ENCODE measurements at places on chromosomes 12 and 14.

DNA sequence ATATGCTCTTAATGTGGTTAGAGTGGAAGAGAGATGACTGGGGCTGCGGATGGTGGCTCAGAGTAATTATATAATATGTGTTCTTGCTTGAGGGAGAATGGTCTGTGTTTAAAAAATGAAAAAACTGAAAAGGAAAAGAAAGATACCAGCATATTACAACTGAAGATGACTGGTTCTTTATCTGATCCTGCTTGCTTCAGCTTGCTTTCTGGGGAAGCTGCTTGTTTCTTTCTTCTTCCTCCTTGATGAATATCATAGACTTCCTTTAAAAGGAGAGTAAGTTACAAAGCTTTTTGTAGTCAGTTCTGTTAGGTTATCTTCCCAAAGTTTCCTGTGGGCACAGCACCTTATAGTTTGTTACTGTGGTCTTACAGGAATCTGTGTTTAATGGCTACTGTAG, 210.9 kb downstream of the ERC1 start:
- DNase-seq, result no peak

- no peak for DNase-seq
Measured at GRCh38 chr12:85741046-85741445, 95.2 kb downstream of the RASSF9 start.

DNA sequence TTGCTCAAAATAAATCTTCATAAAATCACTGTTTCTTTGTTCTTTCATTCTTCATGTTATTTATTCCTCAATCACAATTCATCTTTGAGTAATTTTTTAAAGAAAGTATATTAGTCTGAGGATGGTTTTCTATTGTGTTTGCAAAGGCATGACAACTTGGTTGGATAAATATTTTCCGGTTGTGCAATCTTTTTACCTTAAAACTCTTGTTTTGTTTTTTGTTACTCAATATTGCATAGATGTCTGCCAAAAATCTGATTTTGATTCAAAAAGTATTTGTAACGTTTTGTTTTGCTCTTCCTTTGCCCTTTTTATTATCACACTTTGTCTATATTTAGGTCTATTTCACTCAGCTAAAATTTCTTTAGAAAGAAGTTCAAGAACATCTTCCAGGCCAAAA, 86.2 kb upstream of the SYT1 start:
- no peak for DNase-seq

DNA sequence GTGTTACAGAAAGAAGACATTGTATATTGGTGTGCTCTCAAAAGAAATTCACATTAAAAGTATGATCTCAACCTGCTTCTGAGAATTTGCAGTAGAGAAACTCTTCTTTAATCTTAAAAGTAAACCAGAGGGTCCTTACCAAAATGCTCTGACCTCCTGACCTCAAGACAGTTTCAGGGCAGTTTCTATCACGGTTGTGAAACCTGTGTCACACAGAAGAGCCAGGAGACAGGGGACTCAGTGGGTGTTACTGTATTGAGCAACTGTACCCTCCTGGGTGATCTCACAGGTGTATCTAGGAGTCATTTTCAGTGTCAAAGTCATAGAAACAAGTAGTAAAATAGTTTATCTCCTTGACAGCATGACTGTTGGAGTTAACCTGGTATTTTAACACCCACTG, 178.0 kb downstream of the GRIP1 start:
- no peak for DNase-seq

- DNase-seq, result no peak
Measured at GRCh38 chr14:74634964-74635363, 22.9 kb upstream of the LTBP2 start.

GRCh38 chr12:54373649-54374561, 9.6 kb upstream of the GPR84 start:
- no peak for DNase-seq

DNA sequence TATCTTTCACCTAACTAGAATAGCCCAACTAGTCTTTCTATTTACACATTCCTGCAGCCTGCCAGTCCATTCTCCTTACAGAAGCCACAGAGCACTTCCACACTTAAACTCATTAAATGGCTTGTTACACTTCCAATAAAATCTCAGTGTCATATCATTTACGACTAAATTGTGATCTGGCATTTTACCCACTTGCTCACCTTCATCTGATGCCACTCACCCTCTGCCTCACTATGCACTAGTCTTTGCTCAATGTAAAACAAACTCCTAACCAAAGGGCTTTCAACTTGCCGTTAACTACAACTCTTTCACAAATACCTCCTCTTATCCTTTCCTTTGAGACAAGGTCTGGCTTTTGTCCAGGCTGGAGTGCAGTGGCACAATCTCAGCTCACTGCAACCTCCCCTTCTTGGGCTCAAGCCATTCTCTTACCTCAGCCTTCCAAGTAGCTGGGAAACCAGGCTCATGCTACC, 24.1 kb downstream of the YAF2 start:
- DNase-seq, result no peak
